Lung (tissue), 17 donors: ENCODE measurements at places on chromosomes 3 and 15. TPM values are rescaled to one million over a fixed set of nuclear protein-coding genes. Genes with fewer than 3 reads are reported as not detected.

DNA sequence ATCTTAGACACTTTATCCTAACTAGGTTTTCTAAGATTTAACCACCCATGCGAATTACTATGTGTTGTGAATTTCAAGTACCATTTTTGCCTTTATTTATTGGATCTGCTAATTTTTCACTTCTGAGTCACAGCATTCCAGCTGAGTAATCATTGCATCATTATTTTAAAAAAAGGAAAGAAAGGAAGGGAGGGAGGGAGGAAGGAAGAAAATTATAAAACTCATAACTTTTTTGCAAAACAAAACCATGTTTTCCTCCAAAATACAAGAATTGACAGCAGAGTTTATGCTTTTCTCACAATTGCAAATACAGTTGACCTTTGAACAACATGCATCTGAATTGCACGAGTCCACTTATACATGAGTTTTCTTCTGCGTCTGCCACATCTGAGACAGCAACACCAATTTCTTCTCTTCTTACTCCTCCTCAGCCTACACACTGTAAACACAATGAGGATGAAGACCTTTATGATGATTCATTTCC, 651.4 kb upstream of the NECTIN3 start:
- DNase-seq = peak; percentile 14

GRCh38 chr3:188315553-188315952, 161.6 kb downstream of the LPP start:
- DNase-seq = no peak

GRCh38 chr15:95520511-95520910, 810.0 kb upstream of the NR2F2 start:
- no peak for DNase-seq

DNA sequence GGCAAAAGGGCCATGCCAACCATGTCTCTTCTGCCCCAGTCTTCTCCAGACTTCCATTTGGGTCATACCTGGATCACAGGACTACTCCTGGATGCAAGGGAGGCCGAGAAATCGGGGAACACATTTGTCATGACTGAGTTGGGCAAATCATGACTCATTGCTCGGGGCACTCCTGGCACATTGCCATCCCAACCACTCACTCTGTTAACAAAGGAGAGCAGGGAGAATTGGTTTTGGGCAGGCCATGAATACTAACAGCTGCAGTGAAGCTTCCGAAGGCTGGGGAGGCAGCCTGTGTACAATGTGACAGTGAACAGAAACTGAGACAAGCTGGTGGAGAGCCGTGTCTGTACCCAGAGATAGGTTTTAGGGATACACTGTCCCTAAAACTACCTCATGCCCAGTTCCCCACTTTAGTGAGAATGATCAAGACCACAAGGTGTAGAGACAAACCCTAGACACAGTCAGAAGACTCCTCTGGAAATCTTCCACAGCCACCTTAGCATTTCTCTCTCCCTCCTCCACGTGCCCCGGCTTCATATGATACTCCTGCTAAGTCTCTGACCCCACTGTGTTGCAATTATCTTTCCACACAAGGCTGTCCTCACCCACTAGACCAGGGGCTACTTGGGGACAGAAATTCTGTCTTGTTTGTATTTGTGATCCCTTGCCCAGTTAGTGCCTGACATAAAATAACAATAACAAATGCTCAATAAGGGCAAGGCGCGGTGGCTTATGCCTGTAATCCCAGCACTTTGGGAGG, 10.5 kb upstream of the BUB1B start:
- no peak for DNase-seq

DNA sequence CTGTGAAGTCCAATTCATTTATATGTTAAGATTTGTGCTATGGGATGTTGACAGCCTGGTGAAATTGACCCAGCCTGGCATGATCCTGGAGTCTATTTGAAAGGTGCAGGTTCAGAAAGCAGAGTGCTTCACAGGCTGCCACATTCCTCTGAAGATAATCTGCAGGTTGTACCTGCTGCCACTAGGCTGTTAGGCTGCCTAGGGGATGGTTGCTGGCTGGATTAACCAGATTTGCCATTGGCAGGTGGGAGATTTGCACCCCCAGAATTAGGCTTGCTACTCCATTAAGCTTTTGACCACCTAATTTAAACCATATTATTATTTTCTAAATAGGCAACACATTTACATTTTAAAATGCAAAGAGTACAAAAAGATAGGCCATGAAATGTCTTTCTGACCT, 85.8 kb upstream of the RASGRP1 start:
- DNase-seq = no peak

DNA sequence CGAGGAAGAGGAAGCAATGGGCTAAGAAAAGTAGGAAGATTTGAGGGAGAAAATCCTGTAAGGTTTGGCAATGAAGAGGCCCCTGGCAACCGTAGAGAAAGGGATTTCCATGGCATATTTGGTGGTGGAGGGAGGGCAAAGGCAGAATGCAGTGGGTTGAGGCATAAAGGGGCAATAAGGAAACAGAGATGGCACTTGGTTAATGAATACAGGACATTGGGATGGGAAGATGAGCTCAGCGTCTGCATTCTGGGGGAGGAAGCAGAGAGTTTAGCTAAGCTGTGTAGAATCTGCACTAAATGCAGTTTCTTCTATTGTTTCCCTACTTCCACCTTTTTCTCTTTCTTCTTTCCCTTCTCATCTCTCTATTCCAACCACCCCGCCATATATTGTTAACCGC, 83.6 kb downstream of the LRTM1 start:
- no peak for DNase-seq

DNA sequence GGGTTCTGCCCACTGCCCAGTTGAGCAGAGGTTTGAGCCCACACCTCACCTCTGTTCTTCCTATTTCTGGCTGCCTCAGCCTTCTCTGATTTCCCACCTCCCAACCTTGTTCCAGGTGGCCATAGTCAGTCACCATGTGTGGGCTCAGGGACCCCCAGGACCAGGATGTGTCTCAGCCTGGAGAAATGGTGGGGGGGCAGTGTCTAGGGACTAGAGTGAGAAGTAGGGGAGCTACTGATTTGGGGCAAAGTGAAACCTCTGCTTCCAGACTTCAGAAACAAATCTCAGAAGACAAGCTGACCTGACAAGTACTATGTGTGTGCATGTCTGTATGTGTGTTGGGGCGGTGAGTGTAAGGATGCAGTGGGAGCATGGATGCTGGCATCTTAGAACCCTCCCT, 22.9 kb downstream of the SHF start:
- DNase-seq = no peak

GRCh38 chr15:42577514-42578031, 2.2 kb downstream of the STARD9 start:
- DNase-seq = peak; percentile 96

DNA sequence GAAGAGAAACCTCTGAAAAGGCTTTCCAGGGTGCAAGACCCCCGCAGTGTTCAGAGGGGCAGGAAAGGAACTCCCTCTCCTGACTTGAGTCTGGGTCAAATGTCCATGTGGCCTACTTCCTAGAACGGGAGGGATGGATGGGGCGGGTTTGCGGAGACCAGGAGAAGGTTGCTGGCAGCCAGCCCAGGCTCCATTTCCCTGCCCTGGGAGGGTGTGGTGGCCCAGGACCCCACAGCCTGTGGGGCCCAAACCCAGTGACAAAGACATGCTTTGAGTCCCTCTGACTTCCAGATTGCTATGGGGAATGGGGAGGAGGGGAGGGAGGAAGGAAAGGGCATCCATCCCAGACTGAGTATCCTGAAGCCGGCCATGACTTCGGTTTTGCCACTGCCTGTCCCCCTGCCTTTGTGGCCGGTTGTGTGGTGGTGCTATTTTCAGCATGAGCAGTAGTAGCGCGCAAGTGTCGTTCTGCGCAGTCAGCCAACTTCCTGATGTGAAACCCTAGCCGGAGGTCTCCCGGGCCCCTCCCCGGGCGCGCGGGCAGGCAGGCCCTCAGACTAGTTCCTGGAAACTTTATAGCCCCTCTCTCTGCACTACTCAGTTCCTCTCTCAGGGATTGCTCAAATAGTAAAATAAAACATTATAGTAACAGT, 24.4 kb downstream of the MAGEF1 start:
- peak; percentile 57 for DNase-seq

GRCh38 chr15:55256281-55257011, 33.2 kb downstream of the RAB27A start:
- DNase-seq = no peak

- DNase-seq = no peak
Measured at GRCh38 chr3:15221574-15222217, 15.7 kb downstream of the CAPN7 start.

- no peak for DNase-seq
Measured at GRCh38 chr3:38648659-38649499, 608 bp downstream of the SCN5A start.

- no peak for DNase-seq
Measured at GRCh38 chr15:50767332-50767861, 1.9 kb upstream of the SPPL2A start.

- DNase-seq = no peak
Measured at GRCh38 chr3:189941679-189942078, 179.0 kb downstream of the P3H2 start.

DNA sequence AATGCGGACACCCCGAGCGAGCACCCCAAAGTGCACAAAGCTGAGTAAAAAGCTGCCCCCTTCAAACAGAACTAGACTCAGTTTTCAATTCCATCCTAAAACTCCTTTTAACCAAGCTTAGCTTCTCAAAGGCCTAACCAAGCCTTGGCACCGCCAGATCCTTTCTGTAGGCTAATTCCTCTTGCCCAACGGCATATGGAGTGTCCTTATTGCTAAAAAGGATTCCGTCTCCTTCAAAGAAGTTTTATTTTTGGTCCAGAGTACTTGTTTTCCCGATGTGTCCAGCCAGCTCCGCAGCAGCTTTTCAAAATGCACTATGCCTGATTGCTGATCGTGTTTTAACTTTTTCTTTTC, 5.3 kb downstream of the BHLHE40 start:
- no peak for DNase-seq

DNA sequence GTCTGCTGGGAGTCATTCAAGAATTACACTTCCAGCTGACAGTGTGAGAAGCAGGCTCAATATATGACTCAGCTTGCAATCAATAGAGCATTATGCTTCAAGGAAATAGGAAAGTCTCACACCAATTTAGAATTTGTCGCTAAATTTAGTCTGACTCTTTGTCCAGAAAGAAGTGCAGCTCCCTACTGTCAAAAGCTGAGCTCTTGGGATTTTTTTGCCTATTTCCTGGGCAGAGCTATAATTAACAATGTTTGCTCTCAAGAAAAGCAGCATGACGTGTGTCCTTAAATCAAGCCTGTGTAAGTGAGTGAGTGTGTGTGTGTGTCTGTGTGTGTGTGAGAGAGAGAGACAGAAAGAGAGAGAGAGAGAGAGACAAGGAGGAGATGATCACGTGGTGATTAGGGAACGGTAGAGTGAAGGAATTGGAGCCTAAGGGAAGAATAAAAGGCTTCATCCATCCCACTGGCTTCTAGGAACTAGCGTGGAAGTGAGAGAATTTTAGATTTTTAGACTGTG, 16.4 kb upstream of the SLC35G2 start:
- DNase-seq = peak; percentile 47

DNA sequence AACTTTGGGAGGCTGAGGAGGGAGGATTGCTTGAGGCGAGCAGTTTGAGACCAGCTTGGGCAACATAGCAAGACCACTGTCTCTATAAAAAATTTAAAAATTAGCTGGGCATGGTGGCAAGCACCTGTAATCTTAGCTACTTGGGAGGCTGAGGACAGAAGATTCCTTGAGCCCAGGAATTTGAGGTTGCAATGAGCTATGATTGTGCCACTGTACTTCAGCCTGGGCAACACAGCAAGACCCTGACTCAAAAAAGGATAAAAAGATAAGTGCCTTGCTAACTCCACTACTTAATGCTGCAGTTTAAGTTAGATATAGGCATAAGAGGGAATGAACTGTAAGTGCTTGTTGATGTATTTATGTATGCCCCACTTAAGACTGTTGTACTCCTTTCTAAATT, 102.2 kb downstream of the P3H2 start:
- no peak for DNase-seq

DNA sequence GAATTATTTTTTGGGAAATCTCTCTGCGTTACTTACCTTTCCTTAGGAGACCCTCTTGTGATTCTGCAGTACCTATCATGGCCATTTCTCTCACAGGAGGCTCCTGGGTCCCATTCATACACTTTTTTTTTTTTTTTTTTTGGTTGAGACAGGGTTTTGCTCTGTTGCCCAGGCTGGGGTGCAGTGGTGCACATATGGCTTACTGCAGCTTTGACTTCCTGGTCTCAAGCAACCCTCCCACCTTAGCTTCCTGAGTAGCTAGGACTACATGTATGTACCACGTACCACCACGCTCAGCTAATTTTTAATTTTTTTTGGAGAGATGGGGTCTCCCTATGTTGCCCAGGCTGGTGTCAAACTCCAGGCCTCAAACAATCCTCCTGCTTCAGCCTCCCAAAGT, 36.1 kb downstream of the TRAK1 start:
- DNase-seq = no peak

DNA sequence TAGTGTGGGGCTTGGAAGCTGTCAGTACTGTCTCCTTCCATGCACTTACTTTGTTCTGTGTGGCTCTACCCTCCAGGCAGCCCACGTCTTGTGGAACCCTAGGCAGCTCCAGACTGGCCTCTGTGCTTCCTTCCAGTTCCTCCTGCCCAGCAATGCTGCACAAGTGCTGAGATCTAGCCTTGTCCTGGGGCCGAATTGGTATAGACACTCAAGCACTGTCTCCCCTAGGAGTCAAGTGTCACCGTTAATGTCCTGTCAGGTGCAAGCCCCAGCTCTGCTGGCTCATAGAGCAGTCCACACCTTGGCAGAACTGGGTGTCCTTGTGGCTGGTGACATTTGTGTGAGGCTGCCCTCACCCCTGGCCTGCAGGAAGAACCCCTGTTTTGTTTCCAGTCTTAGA, 130.1 kb downstream of the EEFSEC start:
- DNase-seq = no peak

DNA sequence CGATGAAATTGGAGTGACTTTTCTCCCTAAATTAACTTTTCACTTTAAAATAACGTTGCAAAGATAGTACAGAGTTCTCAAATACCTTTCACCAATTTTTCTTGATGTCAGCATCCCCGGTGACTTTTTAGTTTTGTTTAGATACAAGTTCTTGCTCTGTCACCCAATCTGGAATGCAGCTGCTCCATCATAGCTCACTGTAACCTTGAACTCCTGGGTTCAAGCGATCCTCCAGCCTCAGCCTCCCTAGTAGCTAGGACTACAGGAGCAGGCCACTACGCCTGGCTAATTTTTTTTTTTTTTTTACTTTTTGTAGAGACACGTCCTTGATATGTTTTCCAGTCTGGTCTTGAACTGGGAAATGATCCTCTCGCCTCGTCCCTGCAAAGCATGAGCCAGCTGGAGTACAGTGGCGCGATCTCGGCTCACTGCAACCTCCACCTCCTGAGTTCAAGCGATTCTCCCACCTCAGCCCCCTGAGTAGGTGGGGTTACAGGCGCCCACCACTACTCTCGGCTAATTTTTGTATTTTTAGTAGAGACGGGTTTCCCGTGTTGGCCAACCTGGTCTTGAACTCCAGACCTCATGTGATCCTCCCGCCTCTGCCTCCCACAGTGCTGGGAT, 747 bp downstream of the NSUN3 start:
- no peak for DNase-seq

GRM2 gene
- total RNA-seq = 0.26 TPM

ADAMTS7 gene
- total RNA-seq = 7.1 TPM

SPATA16 gene
- total RNA-seq = not detected

PLOD2 gene
- total RNA-seq = 24.7 TPM

ASB14 gene
- total RNA-seq = 0.74 TPM

ADAMTS17 gene
- total RNA-seq = 2.7 TPM

CYP8B1 gene
- not detected for total RNA-seq

ISLR gene
- total RNA-seq = 14.6 TPM

PEX5L gene
- 0.15 TPM for total RNA-seq

EHD4 gene
- total RNA-seq = 20.6 TPM
